ENCODE measurements at places on chromosomes 1 and 21. TPM values are rescaled to one million over a fixed set of nuclear protein-coding genes. Genes with fewer than 3 reads are reported as not detected.

DNA sequence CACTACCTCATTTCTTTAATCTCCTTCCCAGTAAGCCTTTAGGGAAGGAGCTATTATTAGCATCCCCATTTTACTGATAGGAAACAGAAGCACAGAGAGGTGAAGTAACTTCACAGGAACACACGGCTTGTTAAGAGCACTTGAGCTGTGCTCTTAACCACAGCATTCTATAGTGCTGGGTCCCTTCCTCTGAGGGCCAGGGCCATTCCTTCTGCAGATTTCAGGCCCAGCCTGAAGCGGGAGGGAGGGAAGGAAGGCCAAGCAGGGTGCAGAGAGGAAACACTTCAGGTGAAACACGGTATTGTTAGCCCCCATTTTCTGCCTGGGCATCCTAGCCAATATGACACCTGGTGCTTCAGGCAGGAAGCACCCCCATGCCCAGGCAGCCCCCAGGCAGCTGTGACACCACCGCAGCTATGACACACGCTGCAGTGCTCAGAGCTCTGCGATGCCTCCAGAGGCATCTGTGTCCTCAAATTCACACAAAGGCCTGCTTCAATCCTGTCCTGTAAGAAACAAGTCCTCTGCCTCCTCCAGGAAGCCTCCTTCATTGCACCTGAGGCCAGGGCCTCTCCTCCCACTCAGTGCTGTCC lies 4.5 kb upstream of the EXTL1 start:
- H3K27ac ChIP-seq: no peak overlapping the region
- DNase-seq: no peak
- H3K4me3 ChIP-seq: no peak overlapping the region

- DNase-seq: no peak
- H3K27ac ChIP-seq: peak overlapping the region; percentile 52
- H3K4me1 ChIP-seq: peaks cover 31% of the 10 kb centered on the region
- H3K27me3 ChIP-seq: no peaks in the 10 kb centered on the region
These were observed 160.2 kb downstream of the DHRS3 start for GRCh38 chr1:12457771-12458170.

DNA sequence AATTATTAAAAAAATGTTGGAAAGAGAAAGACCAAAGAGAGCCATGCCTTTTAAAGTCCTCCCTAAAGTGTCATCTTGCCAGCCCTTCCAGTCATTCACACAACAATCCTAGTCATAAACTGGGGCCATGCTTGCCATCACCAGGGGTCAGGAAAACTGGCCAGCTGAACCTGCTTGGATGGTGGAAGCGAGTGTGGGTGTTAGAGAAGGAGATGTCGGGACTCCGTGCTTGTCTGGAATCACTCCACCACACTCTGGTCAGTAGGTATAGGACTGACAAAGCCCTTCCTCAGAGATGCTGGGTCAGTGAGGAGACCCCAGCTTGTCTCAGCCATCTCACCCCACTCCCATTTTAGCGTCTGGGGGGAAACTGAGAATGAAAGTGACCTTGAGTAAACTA lies 3.3 kb upstream of the HAPLN2 start:
- H3K27me3 ChIP-seq: no peaks in the 10 kb centered on the region
- H3K36me3 ChIP-seq: no peaks in the 10 kb centered on the region
- peak overlapping the region; percentile 9 for H3K4me3 ChIP-seq
- H3K4me1 ChIP-seq: no peaks in the 10 kb centered on the region
- DNase-seq: no peak

DNA sequence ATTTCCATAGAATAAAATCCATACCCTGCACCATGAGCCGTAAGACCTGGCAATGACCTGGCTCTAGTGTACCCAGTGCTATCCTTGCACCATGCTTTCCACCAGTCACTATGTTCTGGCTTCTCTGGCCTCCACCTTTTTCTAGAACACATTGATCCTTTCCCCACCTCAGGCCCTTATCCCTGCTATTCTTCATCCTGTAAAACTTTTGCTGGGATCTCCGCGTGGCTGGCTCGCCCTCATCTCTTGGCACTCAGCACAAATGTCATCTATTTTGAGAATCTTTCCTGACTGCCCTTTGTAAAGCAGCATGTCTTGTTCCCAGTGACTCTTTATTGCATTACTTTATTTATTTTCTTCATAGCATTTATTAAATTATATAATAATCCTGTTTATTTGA lies 169.8 kb upstream of the B3GALT2 start:
- H3K36me3 ChIP-seq: no peaks in the 10 kb centered on the region
- H3K4me1 ChIP-seq: no peaks in the 10 kb centered on the region
- H3K4me3 ChIP-seq: no peak overlapping the region
- no peak for DNase-seq
- H3K27ac ChIP-seq: no peak overlapping the region

- no peaks in the 10 kb centered on the region for H3K27me3 ChIP-seq
- no peak overlapping the region for H3K4me3 ChIP-seq
- H3K36me3 ChIP-seq: no peaks in the 10 kb centered on the region
These were observed 479.4 kb downstream of the OMA1 start for GRCh38 chr1:58067082-58067481.

TMEM50B gene
- 27.3 TPM for polyA plus RNA-seq

UTS2 gene
- 0.13 TPM for polyA plus RNA-seq

AMY2B gene
- polyA plus RNA-seq: 2.8 TPM

TARBP1 gene
- 46.1 TPM for polyA plus RNA-seq

NME7 gene
- polyA plus RNA-seq: 20.6 TPM
